ENCODE measurements at places on chromosomes 7 and 10.

GRCh38 chr7:20964281-20964918 lies 177.7 kb upstream of the SP8 start:
- DNase-seq: no peak

GRCh38 chr10:18214691-18215563 lies 74.7 kb downstream of the CACNB2 start:
- no peak for DNase-seq

- DNase-seq: no peak
Observed at GRCh38 chr7:9217204-9217603, 783.8 kb downstream of the NXPH1 start.

DNA sequence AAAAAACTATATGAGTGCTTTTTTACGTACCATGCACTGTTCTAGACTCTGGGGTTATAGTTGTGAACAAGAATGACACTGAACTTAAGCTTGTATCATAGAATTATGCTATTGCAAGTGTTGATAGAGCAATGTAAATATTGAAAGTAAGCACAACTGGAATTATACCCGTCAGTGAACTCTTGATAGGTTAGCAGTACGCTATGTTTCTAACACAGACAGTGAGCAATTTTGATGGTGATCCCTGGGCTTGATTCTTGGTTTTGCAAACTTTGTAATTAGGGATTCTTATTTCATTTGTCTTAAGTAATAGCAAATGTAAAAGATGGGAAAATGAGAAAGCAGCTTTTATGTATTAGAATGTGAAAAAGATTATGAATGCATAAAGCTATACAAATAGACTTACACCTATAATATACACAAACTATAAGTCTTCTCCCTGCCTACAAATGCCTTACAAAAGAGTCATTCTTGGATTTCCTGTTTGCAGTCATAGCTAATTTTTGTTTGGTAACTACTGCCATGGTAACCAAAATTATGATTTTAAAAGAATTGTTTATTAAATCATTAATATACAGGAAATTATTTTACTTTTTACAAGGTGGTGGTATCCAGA lies 6.7 kb downstream of the TES start:
- no peak for DNase-seq

- no peak for DNase-seq
Observed at GRCh38 chr10:31353574-31353973, 34.6 kb downstream of the ZEB1 start.

- no peak for DNase-seq
Observed at GRCh38 chr10:119522747-119523426, 19.6 kb downstream of the RGS10 start.

- no peak for DNase-seq
Observed at GRCh38 chr7:49778731-49779270, 5.4 kb downstream of the VWC2 start.

GRCh38 chr10:4945766-4946717 lies 17.2 kb upstream of the AKR1C1 start:
- no peak for DNase-seq

DNA sequence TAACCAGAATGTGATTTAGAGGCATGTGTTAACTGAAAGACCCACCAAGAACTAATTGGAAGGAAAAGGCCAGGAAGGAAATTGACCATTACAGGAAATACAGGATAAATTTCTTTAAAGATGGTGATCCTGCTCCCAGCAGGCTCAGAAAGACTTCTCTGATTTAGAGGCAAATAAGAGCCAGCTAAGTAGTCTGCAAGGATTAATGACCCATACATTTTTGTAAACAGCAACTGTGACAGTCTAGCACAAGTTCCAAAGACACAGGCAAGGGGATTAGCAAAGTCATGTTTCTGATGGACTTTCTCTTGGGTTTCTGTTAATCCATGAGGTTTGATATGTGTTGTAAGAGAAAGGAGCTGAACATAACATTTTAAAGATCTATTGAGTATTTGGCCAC lies 425.0 kb downstream of the HTR7 start:
- no peak for DNase-seq

DNA sequence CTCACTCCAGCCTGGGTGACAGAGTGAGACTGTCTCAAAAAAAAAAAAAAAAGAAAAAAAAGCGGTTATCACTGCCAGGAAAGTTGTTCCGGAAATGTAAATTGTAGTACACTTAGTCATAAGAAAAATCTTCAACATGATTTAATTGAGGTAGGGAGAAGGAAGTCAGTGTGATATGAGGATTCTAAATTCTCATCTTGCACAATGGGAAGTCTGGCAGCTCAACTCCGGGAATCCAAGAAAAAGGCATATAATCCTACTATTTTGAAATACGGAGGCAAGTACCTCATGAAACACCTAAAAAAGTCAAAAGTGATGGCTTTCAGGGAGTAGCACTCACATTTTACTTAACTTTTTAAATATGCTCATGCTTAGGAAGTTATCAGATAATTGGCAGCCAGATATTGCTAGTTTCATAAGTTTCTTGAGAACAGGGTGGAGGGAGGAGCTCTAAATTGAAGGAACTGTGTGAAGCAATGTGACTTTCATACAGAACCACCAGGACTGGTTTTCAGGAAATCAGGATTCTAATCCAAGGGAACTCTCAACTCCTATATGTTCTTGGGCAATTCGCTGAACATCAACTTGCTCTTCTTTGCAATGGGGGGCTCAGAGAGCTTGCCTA lies 2.7 kb upstream of the C7orf25 start:
- DNase-seq: no peak

DNA sequence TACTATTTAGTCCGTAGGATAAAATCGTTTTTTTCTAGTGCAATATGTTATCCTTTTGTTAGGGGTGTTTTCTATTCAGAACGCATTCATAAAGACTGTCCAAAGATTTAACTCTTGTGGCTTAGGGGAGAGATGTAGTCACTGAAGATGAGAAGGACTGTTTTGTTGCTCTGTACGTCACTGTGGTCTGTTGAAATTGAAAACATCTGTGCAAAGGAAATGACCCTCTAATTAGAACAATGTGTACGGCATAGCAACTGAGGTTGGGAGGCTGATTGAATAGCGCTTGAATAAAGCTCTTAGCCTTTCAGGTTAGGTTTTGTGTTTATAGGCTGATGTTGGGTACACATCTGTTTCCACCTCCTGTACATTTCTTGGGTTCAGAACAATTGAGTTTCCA lies 453.4 kb upstream of the AKR1E2 start:
- no peak for DNase-seq

GRCh38 chr10:103054621-103055020 lies 136.5 kb downstream of the CNNM2 start:
- no peak for DNase-seq

DNA sequence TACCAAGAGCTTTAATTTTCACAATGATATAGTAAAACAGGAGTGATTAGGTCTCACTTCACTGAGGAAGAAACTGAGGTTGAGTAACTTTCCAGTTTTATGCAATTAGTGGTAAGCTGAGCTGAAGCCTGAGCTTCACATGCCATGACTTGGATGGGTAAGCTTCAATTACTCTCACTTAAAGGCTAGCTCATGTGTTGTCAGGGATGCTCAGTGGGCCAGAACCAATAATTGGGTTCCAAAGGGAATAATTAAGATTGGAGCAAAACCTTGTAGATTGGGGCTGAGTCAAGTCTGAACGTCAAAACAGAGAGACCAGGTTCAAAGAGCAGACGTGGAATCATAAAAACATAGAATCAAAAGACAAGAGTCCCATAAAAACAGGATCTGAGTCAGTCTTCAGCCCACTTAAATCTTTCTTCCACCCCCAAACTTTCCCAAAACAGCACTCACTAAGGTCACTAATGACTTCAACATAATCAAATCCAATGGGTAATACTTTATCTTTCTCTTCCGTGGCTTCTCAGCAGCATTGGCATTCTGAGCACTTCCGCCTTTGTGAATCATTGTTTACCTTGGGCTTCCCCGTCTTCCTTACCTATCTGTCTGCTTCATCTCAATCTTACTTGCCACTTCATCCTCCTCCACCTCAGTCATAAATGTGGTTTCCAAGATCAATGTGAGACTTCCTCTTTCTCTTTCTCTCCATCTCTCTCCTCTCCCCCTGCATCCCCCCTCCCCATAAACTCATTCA lies 23.0 kb upstream of the EGFR start:
- DNase-seq: no peak

- DNase-seq: no peak
Observed at GRCh38 chr10:5876181-5876768, 13.4 kb downstream of the ANKRD16 start.

- no peak for DNase-seq
Observed at GRCh38 chr7:70416347-70416985, 715.5 kb upstream of the GALNT17 start.

DNA sequence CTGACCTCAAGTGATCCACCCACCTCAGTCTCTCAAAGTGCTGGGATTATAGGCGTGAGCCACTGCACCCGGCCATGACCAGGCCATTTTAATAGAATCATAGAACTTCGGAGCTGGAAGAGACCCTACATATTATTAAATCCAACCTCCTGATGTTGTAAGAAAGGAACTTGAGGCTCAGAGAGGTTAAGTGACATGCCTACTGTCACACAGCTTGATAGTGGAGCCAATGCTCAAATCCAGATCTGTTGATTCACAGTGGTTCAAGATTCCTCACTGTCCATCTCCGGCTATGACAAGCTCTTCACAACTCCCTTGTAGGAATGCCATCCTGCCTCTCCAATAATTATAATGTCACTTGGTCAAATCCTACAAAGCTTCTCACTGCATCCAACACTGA lies 65.3 kb downstream of the MYOF start:
- DNase-seq: no peak

DNA sequence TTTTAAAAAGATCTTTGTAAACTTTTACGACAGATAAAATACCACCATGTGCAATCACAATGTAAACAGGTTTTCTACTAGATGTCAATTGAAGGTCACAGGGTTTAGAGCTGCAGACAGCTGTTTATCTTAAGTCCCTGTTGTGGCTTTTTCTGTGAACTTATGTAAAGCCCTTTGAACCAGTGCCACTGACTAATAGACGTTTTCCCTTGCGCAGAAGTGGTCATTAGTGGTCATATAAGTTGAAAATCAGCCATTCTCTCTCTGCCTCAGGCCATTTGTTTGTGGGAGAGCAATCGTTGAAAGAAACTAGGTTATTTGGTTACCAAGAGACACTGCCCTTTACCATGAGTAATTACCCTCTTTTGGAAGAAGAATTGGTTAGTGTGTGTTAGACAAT lies 23.9 kb downstream of the CACNB2 start:
- DNase-seq: no peak

- DNase-seq: no peak
Observed at GRCh38 chr7:157228864-157229422, 90.2 kb downstream of the UBE3C start.

Data from stimulated activated CD4-positive, alpha-beta T cell treated with anti-CD3 and anti-CD28 coated beads, TNF-alpha, amount 100 ng/mL, for 1 hour (primary cell).